ENCODE measurements at places on chromosomes 4 and X.

DNA sequence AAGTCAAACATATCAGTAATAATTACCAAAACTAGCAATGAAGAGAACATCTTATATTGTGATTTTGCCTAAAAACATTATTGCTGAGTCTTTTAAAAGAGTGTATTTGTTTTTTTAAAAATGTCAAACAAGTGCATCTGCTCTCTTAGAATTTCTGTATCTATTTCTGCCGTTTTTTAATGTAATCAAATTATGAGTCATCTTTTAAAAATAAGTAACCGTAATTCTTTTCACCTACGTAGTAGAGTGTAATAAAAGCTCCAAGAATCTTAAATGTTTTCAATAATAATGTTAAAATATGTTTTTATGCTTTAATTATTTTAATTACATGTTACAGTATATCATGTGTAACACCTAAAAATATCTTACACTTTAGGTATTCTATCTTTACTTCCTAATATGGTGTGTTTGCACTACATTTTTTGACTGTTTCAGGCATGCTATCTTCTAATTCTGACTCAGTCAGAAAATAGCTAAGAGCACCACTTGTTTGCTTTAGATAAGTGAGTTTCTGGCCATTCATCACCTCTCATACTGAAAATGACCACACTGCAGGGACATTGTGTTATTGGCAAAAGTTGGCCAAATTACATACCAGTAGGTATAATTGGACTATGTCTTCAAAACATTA lies 368.5 kb downstream of the PCDH7 start:
- DNase-seq, result no peak

DNA sequence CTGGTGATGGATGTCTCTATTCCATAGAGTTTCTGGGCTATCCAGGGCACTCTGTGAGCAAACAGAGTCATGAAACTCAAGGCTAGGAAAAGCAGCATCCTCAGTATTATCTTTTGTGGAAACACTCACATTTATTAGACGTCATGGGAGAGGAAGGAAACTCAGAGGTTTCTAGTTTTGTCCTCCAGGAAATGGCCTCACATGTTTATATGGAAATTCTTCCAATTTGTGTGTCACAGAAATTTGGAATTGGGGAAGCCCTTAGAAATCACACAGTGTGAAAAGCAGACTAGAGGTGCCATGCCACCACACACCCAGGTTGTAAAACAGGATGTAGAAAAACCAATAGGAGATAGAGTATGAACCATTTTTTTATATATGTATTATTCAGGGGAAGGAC lies 31.1 kb downstream of the IDS start:
- DNase-seq, result no peak

DNA sequence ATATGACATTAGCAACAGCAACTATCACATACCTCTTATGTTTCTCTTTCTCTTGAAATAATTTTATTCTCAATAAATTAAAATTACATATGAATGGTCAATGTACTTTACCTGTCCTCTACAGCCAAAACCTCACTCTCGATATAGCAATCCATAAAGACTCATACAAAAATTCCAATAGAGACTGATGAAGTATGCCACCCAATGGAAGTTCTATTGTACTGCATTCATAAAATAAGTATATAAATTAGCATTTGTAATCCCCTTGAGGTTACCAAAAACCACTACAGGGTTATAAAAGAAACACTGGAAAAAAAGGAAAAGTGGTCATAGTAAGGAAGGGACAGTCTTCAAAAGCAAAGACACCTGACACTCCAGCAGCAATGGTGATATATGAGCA lies 32.8 kb downstream of the CLDN2 start:
- no peak for DNase-seq

GRCh38 chrX:103423955-103424638 lies 47.8 kb downstream of the BEX3 start:
- no peak for DNase-seq

- no peak for DNase-seq
Observed at GRCh38 chr4:48041535-48042137, 25.1 kb downstream of the NIPAL1 start.

DNA sequence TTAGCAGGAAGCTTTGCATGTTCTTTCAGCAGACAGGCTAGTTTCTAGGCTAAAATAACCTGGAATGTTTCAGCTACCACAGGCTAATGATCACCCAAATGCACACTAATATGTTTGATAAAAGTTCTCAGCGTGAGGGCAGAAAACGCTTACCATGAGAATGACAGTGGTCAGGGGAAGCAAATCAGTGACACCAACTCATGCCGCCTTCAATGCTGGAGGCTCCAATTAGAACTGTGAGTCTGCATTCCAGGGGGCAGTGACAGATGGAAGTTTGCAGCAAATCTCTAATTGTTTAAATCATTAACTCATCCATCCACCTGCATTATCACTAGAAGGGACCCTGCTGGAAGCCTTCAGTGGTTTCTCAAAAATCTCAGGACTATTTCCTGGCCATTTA lies 43.2 kb downstream of the ANOS1 start:
- no peak for DNase-seq

GRCh38 chr4:138344851-138345250 lies 102.7 kb upstream of the SLC7A11 start:
- no peak for DNase-seq

DNA sequence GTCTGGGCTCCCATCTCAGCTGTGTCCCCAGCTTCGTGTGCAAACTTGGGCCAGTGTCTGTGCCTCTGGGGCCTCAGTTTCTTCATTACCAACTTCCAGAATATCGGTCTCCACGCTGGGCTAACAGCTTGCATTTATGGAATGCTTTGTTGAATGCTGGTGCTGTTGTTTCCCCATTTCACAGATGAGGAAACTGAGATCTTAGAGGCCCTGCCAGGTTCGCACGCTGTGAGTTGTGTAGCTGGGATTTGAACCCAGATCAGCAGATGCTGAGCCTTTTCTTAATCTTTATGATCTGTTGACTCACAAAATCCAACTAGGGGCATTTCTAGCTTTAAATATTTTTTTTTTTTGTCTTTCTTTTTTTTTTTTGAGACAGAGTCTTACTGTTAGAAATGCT lies 101.5 kb upstream of the STX18 start:
- no peak for DNase-seq

DNA sequence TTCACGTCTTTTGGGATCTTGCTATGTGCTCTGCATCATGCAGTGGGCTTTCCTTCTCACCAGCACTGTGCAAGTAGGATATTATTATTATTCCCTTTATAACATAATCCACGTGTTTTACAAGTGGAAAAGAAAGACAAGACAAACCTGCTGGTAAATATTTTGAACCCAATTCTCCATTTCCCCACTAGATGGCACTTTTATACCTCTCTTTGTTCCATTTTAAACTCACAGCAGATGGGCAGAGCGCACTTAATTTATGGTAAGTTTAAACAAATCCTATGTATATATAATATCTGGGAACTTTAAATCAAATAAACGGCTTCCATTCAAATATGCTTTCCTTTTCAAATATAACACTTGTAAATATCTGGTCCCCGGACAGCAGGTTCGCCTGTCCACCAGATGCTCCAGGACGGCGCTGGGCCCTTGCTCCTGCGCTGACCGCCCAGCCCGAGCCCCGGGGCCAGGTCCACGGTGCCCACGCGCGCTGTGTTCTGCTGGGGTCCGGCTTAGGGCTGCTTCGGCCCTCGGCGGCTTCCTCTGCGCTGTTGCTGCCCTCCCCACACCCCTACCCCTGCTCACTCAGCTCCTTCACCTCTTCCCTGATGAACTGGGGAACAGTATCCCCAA lies 31.1 kb downstream of the F11 start:
- no peak for DNase-seq

DNA sequence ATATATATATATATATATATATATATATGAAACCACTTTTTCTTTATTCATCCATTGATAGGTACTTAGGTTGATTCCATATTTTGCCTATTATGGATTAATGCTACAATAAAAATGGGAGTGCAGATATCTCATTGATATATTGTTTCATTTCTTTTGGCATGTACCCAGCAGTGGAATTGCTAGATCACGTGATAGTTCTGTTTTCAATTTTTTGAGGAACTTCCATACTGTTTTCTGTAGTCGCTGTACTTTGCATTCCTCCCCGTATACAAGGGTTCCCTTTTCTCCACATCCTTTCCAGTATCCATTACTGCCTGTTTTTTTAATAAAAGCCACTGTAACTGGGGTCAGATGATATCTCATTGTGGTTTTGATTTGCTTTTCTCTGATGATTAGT lies 124.6 kb downstream of the GABRB1 start:
- no peak for DNase-seq

- no peak for DNase-seq
Observed at GRCh38 chr4:56302760-56303159, 84.5 kb downstream of the AASDH start.

GRCh38 chrX:148537556-148538182 lies 37.3 kb downstream of the AFF2 start:
- DNase-seq, result no peak

- no peak for DNase-seq
Observed at GRCh38 chr4:173074501-173074946, 94.1 kb upstream of the GALNT7 start.

DNA sequence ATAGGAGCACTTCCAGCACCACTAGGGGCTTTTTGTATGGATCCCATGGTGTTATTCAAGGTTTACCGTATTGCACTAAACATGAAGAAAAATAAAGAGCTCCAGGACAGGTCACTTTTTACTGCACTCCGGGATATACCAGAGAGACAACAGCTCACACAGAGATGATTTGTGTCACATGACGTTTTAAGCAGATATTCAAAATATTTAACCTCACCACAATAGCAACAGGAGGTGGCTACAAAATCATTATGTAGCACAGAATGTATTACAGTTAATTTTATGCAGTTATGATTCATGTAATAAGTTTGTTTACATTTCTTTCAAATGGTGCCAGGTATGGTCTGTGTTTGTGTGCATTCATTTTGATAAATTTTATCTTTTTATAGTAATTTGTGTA lies 100.6 kb downstream of the LUZP4 start:
- no peak for DNase-seq

DNA sequence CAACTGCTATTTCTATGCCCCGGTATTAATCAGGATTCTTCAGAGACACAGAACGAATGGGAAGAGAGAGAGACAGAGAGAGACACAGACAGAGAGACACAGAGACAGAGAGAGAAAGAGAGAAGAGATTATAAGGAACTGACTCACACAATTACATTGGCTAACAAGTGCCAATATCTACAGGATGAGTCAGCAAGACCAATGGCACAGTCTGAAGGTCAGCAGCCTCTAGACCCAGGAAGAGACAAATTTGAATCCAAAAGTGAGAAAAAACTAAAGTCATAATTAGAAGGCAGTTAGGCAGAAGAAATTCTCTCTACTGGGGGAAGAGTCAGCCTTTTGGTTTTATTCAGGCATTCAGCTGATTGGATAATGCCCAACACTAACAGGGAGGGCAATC lies 187.3 kb downstream of the MAB21L2 start:
- no peak for DNase-seq

DNA sequence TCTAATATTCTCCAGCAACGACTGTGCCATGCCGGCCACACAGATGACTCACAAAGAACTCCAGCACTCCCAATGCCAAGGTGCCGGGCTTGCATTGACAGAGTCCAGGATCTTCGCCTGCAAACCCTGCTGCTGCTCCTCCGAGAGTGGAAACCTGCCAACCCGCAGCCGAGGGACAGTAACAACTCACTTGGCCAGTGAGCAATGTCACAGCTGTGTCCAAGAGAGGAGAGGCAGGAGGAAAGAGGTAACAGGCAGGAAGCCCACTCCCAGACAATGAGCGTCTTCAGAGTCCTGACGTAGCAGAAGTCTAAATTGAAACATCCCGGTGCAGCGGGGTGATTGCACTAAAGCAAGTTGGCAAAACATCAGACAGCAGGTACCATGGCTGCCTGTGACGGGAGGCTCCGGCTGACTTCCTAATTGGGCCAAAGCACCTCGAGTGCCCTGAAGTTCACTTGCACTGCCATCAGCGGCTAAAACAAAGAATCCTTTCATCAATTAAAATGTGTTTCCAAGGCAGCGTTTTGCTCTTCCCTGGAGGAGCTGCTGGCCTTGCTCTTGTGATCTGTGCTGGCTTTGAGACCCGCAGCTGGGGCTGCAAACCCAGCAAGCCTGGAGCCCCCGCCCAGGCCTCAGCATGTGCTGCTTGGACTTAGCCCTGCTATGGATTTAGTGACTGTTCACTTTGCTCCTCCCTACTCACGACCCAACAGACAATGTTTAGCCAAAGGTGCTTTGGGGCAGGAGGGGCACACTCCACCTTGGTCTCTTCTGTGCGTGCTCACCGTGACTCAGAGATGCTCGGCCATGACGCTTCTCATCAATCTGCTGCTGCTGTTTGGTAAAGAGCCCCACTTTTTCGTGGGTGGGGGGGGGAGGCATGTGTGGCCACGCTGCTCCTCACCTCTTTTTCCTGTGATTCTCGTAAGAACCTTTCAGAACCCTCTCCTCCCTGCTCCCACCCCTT lies 36.5 kb downstream of the DCTD start:
- no peak for DNase-seq

DNA sequence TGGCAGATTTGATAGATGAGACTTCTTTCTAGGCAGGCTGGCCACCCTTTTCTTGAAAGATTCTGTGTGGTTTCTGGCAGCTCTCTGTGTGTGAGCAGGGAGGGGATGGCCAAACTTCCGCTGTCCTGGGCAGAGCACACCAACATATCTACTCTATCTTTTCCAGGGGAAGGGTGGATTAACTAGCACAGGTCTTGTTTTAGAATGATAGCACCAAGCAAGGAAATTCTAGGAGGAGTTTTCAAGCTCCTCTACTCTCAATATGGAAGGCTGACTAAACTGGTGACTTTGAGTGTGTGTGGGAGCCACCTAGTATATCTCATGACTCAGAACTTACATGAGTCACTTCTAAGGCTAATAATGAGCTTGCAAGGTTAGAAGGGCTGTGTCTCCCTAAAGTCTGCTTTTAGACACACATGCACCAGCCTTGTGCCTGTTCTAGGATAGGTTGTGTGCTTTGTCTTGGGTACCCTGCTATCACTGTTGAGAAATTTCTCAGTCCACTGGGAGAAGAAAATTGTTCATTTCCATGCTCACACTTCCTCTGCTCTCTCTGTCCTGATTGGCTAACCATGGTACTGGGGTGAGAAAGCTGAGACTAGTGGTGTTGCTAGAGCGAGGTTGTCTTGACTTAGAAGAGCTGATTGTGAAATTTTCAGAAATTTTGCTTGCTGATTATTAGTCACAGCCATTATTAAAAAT lies 72.9 kb downstream of the YIPF6 start:
- DNase-seq, result peak; percentile 0

DNA sequence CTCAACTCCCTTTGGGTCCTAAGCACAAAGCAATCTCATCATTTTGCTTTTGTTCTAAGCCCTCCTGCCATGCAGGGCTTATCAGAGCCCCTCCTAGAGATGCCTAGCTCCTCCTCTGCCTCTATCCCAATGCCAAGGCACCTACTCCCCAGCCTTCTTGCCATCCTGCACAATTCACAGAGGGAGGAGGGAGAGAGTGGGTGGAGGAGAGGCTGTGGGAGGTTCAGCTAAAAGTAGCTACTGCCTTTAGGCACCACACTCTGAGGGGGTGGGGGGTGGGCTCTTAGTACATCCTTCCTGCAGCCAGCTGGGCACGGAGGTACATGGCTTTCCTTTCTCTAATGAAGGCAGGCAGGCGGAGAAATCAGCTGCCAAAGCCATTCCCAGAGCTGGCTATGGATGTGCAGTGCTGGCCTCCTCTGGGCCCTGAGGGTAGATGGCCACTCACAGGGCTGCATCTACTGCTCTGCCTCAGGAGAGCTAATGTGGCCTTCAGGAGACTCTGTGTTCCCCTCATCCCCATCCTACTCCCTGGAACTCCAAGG lies 40.1 kb downstream of the ARHGEF9 start:
- no peak for DNase-seq

- no peak for DNase-seq
Observed at GRCh38 chr4:169210504-169211118, 60.1 kb downstream of the SH3RF1 start.

GRCh38 chrX:2464677-2465166 lies 36.1 kb downstream of the DHRSX start:
- DNase-seq, result no peak

- DNase-seq, result no peak
Observed at GRCh38 chrX:64188901-64189300, 16.6 kb downstream of the AMER1 start.
